Coronary artery (tissue), 2 donors: ENCODE measurements at places on chromosomes 7 and 10.

DNA sequence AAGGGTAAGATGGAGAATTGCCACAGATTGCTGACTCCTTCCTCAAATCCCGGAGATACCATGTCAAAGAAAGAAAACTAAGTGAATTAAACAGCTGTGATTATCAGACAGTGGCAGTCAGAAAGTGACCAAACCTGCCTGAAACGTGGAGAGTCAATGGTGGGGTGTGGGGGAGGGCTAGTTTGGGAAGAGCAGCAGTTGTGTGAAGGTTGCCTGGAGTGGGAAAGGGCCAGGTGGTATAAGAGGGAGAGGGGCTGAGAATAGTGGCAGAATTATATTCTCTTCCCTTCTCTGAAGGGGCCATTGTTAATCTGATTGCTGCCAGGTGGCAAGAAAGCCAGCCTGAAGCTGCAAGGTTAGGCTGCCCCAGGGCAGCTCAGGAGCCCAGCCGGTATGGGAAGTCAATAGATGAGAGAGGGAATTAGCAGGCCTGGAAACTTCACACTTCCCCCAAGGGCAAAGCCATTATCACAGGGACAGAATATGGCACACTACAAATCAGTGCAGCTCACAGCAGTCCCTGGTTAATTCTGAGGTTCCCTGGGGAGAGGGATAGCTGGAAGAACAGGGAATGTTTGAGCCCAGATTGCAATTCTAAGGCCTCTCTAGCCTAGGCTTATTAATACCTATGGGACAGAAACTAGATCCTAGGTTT, 83.9 kb upstream of the ITGB1 start:
- DNase-seq = no peak

DNA sequence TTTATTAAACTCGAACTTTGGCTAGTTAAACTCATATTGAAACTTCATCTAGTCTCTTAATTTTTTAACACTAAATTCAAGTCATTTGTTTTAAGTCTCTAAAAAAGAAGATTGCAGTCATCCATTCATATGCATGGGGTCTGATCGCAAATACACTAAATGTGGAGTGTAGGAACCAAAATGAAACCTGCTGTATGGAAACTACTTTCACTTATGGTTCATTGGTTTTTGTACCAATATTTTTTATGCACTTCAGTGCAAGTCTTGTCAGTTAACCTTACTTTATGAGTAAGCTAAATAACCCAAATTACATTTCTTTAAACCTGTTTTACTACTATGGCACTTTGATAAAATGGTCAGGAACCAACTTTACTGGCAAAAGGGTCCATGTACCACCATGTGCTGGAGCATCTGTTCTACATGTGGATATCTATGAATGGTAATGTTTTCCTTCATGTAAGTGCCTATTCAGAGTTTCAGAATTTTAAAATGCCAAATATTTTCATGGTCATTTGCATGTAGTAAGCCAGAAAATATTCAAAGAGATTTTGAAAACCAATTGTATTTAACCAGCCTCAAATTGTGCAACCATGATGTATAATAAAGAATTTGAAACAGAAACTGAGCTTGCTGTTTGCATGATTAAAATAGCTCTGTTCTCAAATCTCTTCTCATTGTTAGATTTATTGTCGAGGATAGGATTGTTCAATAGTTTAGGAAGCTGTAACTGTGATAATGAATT, 7.6 kb upstream of the SUPV3L1 start:
- no peak for DNase-seq

GRCh38 chr10:71713135-71714030, 6.2 kb downstream of the C10orf105 start:
- DNase-seq = peak; percentile 96

GRCh38 chr7:50166997-50167965, 74.2 kb upstream of the ZPBP start:
- no peak for DNase-seq

DNA sequence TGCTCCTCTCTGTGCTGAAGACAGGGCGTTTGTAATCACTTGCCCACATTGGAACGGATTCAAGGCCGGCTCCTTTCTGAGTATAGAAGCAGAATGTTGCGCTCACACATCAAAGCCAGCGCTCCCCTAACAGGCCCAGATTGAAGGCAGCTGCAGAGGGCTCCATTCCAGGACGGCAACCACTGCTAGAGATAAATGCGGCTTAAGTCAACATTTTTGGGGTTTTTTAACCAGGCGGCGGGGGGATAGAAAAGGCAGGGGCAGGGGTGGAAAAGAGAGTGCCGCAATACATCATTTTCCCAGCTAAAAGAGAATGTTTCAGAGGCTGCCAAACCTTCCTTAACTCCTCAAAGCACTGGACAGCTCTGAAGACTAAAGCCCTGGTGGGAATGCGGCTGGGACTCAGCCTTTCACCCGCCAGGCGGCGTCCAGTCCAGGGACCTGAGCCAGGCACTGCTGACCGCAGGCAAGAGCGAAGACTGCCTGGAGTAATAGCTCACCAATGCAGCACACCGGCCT, 189.6 kb downstream of the TNS3 start:
- peak; percentile 90 for DNase-seq

DNA sequence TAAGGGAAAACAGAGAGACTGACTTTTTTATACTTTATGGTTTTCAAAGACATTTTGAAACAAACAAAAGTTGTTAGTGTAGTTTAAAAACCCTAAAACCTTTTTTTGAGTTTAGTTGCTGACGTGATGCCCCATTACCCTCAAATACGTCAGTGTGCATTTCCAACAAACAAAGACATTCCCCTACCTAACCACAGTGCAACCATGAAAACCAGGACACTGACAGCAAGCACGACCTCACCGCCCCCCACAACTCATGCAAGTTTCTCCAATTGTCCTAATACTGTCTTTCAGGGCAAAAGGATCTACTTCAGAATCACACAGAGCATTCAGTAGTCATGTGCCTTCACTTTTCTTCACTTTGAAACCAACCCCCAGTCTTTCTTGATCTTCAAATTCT, 75.0 kb downstream of the WNT2 start:
- DNase-seq = no peak

GRCh38 chr10:118518095-118518494, 77.4 kb downstream of the PRLHR start:
- no peak for DNase-seq

DNA sequence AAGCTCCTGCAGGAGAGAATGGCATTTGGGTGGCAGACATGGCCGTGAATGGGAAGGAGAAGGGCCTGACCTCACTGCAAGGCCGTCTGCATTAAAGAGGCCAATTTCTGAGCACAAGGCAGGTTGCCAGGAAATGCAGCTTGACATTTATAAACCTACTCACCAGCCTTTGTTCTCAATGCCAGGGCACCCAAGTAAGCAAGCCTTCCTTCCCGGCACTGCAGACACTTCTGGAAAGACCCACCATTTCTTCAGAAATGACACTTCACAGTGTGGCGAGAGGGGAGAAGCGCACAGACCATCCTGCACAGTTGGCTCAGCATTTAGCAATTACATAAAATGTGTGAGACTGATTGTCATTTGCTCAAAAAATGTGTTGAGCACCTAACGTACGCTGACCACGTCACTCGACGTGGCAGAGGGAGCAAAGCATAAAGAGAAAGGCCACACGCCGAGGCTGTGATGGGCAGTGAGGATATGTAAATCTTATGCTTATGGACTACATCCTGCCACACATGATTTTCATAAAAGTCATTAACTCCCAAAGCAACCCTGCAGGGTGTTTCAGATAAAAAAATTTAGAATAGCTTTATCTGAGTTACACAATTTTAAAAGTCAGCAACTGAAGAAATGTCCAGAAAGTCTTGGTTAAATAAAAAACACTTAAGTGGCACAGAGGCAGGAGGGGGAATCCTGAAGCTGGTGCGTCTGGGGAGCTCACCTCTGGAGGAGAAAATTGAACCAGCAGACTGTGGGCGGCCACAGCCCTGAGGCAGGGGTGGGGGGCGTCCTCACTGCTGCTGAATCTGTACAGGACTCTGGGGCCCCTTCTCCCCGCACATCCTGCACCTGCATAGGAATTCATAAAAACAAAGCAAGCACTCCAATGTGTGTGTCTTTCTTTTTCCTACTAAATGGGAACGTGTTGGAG, 543.8 kb downstream of the PTPRN2 start:
- no peak for DNase-seq

- DNase-seq = no peak
Measured at GRCh38 chr10:80100861-80101695, 22.6 kb downstream of the TMEM254 start.

- DNase-seq = no peak
Measured at GRCh38 chr10:62038609-62039190, 137.2 kb downstream of the ARID5B start.

DNA sequence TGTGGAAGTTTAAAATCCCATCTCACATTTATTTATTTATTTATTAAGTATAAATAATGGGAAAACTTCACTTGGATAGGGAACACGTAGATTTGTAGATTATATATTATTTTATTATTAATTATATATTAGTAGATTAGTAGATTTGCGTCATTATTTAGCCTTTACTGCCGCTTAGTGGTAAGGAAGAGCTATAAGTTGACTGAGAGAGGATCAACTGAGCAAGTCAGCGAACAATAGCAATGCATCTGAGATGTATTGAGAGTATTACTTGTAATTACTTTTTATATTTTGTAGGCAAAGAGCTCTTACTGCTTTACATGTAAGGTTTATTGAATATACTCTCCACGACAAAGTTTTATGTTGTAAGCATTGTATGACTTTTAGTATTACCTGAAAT, 244.5 kb upstream of the ANKRD30A start:
- DNase-seq = no peak

DNA sequence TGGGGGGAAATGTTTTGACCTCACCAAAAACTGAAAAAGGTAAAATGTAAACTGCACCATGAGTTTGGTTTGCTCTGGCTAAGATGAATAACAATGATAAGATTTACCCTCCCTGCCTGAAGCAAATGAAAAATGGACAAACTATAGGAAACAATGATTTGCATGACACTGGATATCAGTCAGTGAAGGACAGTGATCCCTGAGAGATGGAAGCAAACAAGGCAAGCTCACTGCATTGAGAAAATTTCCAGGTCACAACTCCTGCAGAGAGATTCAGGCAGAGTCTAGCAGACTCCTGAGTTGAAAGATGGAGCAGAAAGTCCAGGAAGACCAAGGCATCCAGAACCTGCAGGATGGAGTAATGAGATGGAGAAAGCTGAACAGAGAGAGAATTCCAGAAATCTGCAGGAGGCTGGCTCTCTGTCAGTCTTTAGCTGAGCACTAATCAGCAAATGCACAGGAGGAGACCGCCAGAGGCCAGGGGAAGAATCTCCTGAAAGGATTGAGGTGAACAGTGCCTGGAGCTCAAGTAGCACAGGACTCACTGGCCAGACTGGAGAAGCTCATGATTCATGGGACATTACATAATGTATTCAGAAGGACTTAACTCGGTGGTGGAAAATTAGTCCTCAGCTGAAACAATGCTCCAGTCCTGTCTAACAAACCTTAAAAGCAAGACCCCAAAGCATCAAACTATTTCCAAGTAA, 51.2 kb upstream of the PALS2 start:
- DNase-seq = no peak

GRCh38 chr10:16968416-16969041, 151.3 kb upstream of the RSU1 start:
- no peak for DNase-seq

- DNase-seq = no peak
Measured at GRCh38 chr7:118945911-118946682, 721.6 kb downstream of the ANKRD7 start.

DNA sequence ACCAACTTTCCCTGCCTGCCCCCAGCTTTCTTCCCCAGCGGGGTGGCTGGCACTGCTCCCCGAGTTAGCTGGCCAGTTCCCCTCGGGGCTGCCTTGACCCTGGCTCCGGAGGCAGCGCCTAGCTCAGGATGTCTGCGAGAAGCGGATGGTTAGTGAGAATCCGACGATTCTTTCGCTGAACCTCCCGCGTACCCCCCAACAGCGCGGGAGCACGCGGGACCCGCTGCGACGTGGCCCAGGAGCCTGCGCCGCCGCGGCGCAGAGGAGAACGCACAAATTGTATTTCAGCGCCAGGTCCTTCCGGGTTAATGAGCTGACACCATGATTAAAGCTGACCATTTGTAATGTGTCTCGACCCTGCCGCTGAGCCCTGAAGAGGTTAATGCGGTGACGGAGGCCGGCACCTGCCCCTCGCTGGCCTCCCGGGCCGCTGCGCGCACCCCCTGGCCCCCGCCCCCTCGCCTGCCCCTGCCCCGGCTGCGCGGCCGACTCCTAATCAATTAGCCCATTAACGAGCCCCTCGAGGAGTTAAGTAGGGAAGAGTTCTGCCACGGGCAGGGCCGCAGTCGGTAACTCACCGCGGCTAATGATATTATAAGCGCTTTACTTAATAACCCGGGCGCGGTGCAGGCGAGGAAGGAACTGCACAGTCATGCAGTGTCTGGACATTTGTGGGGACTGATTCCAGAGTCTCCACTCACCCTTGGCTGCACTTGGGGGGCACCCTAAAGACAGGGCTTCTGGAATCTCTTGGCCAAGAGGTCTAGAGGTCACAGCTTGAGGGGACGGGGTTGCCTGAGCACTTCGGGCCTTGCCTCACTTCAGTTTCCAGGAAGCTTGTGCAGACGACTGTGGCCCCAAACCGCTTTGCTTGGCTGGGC, 1.7 kb upstream of the HMX2 start:
- DNase-seq = no peak

DNA sequence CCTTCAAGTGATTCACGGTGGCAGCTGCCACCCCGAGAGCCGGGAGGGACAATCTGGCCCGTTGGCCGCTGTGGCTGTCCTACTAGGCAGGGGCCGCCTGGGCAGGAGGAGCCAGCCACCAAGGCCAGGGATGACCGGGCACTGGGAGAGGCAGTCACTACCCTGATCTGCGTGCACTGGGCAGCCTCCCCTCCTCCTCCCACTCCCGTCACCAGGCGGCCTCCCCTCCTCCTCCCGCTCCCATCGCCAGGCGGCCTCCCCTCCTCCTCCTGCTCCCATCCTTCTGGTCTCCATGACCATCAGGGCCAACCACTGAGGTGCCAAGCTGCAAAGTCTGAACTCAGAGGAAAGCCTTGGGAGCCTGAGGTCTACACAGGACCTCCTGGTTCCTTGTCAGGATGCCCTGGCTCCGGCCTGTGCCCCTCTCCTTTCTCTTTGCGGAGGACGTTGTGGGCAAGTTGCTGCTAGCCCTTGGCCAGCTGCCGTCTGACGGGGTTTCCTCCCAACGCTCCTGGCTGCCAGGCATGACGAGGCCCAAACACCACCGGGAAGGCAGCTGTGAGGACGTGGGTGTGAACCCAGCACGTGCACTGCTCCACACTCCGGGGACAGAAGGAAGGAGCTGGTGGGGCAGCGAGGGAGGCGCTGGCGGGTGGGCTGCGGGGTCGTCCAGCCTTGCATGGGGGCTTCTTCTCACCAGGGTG, 131.1 kb downstream of the WDR37 start:
- DNase-seq = no peak

DNA sequence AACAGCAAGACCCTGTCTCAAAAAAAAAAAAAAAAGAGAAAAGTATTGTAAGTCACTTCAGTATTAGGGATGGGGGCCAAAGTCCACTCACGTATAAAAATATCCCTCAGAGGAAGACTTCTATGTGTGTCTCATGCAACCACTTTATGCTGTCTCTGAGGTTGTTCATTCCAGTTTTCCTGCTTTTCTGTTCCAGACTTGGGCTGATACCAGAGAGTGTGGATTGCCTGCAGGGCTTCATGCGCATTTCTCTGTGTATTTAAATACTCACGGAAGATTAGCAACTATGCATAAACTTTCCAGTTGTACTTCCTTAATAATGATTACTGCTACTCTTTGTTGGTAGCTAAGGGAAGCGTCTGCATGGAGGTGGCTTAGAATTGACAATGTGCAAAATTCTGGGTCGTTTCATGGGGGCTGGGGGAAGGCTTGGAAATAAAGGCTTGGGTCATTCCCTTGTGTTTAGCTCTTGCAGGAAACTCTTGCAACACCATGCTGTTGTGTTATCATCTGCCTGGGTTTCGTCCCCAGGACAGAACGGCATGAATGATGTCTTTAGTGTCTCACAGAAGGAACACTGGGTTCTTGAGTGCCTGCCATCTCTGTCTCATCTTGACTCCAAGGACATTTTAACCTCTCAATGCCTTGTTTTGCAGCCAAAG, 54.1 kb downstream of the KIAA1217 start:
- no peak for DNase-seq
